Stimulated activated CD8-positive, alpha-beta memory T cell treated with anti-CD3 and anti-CD28 coated beads, Interleukin-7, amount 100 ng/mL, for 1 hour (primary cell): ENCODE measurements at places on chromosomes 2 and 18.

DNA sequence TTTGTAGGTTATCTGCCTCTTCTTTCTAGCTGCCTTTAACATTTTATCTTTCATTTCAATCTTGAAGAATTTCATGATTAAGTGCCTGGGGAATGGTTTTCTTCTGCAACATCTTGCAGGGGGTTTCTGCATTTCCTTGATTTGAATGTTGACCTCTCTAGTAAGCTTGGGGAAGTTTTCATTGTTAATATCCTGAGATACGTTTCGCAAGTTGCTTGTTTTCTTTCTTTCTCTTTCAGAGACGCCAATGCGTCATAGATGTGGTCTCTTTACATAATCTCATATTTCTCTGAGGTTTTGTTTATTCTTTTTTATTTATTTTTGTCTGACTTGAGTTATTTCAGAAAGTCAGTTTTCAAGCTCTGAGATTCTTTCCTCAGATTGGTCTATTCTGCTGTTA is 225.7 kb downstream of the XIRP2 start:
- DNase-seq = no peak

GRCh38 chr18:31058897-31059296 is 16.4 kb upstream of the DSC3 start:
- DNase-seq = no peak

- no peak for DNase-seq
These were observed 1.3 kb downstream of the CCDC68 start for GRCh38 chr18:54957996-54958395.

GRCh38 chr2:112658839-112659667 is 13.3 kb downstream of the SLC20A1 start:
- no peak for DNase-seq

- DNase-seq = no peak
These were observed 298.3 kb downstream of the TDRD15 start for GRCh38 chr2:21422050-21422449.
